ENCODE measurements at places on chromosomes 6 and 20.

GRCh38 chr20:59783641-59784010 is 149.8 kb downstream of the SYCP2 start:
- DNase-seq: peak; percentile 44

- no peak for DNase-seq
Measured at GRCh38 chr6:141048451-141048850, 1084.3 kb upstream of the GJE1 start.

- DNase-seq: no peak
Measured at GRCh38 chr20:45098103-45098773, 2.7 kb downstream of the KCNS1 start.

DNA sequence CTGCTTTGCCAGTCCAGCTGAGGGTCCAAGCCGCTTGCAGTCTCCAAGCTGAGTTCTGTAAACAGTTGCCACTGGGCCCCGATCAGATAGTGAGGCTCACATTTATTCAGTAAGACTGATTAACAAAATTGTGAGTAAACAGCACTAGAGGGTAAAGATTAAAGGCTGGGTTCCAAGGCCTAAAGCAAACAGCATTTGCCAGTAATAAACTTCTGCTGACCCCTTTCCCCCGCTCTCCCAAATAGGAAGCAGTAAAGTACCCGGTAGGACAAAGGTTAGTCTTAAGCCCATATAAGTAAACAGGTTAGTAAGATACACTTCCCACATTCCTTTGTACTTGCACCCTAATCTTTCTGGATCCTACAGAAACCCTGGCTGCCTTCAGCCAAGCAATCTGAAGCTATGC is 181.8 kb downstream of the MEI4 start:
- no peak for DNase-seq

- no peak for DNase-seq
Measured at GRCh38 chr6:79737172-79737571, 106.0 kb downstream of the SH3BGRL2 start.

GRCh38 chr6:7155871-7156579 is 48.3 kb downstream of the RREB1 start:
- DNase-seq: peak; percentile 46

All from activated CD8-positive, alpha-beta memory T cell treated with anti-CD3 and anti-CD28 coated beads for 24 hours (primary cell).